ENCODE measurements at places on chromosomes 16 and 17.

DNA sequence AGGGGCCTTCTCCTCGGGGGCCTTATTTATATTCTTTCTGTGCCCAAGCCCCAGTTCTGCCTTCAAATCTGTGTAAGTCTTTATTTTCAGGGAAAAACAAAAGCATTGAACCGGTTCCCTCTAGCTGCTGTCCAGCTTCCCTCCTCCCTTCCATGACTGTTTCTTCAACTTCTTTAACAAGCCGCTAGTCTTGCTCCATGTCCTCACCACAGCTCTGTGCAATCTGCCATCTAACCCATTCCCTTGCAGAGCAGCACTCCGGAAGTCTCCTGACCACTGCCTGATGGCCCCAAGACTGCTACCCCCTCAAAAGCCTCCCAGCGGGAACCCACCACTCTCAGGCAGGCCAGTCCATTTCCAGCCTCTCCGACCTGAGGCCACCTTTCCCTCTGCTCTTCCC is 16.9 kb downstream of the EMC8 start:
- no peak for DNase-seq

DNA sequence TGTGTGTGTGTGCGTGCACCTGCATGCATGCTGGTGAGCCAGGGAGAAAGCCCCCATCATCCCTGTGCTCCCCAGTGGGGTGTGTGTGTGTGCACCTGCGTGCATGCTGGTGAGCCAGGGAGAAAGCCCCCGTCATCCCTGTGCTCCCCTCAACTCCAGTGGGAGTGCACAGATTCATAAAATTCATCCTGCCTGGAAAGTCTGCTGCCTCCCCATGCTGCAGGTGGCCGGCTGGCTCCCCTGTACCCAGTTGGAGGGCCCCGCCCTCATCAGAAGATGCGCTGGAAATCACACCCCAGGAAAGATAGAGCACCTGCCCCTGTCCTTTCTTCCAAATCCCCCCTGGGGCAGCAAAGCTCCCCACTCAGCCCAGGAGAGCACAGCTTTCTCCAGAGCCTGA is 84.8 kb upstream of the DOC2B start:
- no peak for DNase-seq

DNA sequence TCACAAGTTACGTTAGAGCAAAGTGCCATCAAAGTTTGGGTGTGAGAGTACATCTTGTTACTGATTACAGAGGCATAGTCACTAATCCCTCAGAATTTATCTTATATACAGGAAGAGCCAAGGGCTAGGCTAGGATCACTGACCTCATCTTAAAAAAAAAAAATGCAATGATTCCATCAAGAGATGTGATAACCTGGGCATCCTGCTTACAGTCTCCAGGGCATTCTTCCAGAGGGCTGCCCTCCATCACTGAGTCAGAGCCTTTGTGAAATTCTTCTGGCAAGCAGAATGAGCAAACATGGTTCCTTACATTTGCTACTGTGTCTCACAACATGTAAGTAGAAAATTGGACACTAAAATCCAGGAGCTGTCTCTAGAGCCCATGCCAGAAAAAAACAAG is 410.6 kb downstream of the ZFHX3 start:
- peak; percentile 85 for DNase-seq

DNA sequence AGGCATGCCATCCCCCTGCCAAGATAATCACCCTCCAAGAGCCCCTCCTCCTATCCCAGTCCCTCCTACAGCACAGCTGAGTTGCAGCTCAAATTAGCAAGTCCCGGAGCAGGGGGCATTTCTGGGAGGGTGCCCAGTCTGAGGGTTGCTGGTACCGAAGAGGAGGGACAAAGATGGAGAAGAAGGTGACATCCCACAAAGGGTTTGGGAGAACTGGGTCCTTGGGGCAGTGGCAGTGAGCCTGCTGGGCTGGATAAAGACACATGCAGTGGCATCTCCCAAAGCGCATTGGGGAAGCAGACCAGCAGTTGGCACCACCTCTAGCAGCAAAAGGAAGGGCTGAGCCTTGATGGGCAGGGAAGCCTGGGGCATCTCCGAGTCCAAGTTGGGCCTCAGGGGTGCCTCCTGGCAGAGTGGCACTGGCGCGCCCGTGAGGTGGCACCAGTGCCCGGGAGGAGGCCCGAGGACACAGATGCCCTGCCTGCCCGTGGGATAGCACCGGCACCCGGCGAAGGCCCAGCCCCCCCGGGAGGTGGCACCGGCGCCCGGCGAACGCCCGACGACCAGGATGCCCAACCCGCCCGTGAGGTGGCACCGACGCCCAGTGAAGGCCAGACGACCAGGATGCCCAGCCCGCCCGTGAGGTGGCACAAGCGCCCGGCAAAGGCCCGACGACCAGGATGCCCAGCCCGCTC is 622 bp downstream of the TOM1L2 start:
- no peak for DNase-seq

- no peak for DNase-seq
Measured at GRCh38 chr16:10678655-10679054, 16.1 kb downstream of the TEKT5 start.

DNA sequence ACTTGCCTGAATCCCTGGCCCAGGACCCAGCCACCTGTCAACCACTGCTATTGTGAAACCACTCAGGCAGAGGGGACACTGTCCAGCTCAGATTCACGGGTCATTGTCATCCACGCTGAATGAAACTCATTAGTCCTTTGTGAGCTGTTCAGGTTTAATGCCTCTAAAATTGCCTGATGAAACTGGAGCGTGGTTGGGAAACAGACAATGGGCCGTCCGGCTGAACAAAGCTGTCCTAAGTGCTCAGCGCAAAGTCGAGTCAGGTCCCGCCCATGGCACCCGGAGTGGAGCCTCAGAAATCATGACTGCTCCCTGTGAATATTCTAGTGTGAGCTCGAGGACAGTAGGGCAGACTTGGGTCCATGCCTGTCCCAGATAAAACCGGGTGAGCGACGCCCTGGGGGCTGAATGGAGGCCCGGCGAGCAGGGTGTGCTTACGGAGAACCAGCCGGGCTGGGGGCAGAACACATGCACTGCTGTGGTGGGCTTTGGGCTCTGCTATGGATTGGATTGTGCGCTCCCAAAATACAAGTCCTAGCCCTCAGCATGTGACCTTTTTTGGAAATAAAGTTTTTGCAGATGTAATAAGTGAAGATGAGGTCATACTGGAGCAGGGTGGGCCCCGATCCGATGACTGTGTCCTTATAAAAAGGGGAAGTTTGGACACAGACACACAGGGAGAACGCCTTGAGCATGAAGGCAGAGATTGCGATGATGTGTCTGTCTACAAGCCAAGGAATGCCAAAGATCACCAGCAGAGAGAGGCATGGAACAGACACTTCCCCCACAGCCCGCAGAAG is 12.9 kb upstream of the CMIP start:
- DNase-seq = peak; percentile 80

GRCh38 chr17:32553168-32553567 is 66.4 kb downstream of the CDK5R1 start:
- DNase-seq = no peak

DNA sequence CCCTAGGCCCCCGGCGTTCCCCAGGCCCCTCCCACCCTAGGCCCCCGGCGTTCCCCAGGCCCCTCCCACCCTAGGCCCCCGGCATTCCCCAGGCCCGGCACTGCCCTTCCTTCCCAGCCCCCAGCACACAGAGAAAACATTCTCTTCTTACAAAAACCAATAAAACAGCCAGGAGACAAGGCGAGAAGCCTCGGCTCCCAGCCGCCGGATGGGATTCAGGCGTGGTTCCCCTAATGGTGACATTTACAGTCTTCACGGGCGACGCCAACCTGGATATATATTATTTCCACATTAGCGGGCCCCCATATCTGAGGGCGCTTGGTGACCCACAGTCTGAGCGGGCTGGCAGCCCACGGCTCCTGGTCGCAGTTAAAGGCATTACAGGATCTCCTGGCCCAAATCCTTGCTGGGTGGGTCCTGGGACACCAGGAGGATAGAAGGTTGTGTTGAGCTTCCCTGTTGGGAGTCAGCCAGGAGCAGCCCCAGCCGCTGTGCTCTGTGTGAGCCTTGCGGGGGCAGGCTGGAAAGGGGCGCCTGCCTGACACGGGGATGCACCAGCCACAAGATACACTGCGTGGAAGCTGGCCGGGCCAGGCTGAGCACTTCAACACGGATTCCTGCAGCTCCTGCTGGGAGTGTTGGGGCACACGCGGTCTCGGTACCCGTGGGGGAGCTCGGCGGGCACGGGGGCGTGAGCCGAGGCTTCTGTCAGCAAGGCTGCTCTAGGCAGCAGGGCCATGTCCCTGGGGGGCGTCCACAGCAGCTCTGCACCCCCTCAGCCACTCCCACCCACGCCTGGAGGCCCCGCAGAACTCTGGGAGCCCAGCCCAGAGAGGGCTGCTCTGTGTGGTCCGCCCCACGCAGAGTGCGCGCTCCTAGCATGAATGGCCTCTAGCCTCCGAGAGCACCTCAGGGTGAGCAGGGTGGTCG is 83.7 kb downstream of the LMF1 start:
- DNase-seq = no peak

GRCh38 chr16:2532494-2533141 is 1.4 kb upstream of the CEMP1 start:
- peak; percentile 56 for DNase-seq

DNA sequence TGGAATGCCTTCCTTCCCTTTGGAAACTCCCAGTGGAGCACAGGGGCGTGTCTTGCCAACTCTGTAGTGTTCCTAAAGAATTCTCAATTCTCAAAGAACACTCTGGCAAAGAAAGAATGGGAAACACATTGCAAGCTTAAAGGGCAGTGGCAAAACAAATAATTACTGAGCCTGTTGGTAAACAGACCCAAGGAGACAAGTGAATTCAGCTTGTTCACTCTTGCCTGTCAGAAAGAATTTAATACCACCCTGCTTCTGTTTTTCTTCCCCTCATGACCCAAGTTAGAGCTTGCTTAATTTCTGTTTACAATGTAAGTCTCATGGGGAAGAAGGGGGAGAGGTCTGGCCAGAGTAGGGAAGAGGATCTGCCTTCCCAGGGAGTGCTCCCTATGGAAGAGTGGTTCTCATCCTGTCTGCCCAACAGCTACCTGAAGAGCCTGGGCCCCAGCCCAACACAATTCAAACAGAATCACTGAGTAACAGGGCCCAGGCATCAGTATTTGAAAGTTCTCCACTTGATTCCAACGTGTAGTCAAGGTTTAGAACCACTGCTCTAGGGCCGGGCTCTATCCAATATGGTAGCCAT is 386.0 kb downstream of the SLC39A11 start:
- peak; percentile 50 for DNase-seq

DNA sequence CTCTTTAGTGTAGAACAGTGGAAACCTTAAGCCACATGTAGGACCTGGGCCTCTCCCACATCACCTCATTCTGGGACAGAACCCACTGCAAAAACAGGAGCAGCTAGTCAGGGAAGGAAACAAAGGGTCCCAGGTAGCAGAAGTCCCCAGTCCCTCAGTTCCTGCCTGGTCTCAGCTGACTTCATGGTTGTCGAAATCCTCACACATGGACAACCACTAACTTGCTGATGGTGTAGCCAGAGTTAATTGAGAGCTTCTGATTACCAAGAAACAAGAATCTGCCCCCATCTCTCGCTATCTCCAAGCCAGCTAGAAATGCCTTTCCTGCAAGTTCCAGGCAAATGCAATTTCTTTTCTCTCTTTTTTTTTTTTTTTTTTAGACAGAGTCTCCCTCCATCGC is 3.6 kb upstream of the ARL5C start:
- no peak for DNase-seq

DNA sequence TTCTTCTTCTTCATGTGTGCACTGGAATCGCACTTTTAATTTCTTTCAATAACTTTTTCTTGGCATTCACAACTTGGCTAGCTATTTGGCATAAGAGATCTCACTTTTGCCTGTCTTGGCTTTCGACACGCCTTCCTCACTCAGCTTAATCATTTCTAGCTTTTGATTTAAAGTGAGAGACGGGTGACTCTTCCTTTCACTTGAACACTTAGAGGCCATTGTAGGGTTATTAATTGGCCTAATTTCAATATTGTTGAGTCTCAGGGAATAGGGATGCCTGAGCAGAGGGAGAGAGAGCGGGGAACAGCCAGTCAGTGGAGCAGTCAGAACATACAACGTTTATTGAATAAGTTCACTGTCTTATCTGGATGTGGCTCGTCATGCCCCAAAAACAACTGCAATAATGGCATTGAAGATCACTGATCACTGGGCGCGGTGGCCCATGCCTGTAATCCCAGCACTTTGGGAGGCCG is 200.3 kb downstream of the SEC14L1 start:
- DNase-seq = no peak

- DNase-seq = peak; percentile 17
Measured at GRCh38 chr16:14427371-14427948, 202.6 kb downstream of the PARN start.

- no peak for DNase-seq
Measured at GRCh38 chr16:50036426-50036825, 11.4 kb downstream of the CNEP1R1 start.

GRCh38 chr16:65754820-65755691 is 611.4 kb upstream of the CDH5 start:
- DNase-seq = peak; percentile 35

- DNase-seq = no peak
Measured at GRCh38 chr16:66041907-66042306, 324.6 kb upstream of the CDH5 start.

DNA sequence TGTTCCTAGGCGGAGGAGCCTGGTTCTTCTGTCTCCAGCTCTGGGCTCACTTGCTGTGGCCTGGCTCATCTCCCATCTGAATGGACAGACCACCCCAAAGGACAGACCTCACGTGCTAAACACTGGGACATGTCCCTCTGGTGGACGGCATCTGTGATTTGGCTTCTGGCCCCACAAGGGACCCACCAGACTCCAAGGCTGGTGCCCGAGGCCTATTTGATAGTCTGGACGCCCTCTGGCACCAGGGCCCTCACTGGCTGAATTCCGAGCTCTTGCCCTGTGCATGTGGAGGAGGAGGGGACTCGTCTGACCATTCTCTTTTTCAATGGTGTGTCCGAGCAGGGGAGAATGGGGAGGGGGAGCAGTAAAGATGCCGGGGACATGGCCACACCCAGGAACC is 62.8 kb upstream of the LGALS9 start:
- no peak for DNase-seq

- no peak for DNase-seq
Measured at GRCh38 chr16:9264067-9264466, 172.6 kb downstream of the HAPSTR1 start.

DNA sequence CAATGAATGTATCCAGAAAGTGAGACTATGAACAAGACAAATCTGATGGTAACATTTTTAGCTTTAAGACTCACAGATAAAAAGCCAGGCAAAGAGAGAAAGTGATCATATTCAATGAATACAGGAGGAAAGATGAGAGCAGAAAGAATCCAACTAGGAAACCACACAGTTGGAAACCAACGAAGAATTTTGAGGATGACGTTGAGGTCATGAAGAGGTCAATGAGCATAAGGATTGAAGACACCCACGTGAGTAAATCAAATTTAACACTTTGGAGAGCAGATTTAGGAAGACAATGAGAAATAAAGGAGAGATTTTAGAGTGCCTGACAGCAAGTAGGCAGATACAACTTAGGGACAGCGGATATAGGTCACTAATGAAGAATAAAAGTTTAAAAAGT is 948.1 kb downstream of the KCNJ2 start:
- peak; percentile 49 for DNase-seq

- DNase-seq = no peak
Measured at GRCh38 chr17:80817321-80817845, 174.3 kb upstream of the CHMP6 start.

DNA sequence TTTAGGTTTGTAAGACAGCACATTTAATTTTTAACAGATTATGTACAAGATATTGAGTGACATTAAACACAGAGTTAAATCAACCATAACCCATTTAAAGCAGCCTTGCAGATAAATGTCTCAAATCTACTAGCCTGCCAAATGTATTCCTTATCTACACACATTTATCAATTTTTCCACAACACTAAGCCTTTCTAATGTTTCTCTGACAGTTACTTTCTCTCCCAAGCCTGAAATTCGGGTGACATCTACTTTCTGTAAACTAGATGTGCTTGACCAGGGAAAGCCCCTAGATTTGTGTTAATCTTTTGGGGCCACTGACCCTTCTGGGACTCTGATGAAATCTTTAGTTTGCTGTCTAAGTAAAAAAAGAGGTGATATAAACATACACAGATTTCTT is 69.0 kb downstream of the CDH13 start:
- DNase-seq = no peak
